ENCODE measurements at places on chromosomes 3 and 15.

DNA sequence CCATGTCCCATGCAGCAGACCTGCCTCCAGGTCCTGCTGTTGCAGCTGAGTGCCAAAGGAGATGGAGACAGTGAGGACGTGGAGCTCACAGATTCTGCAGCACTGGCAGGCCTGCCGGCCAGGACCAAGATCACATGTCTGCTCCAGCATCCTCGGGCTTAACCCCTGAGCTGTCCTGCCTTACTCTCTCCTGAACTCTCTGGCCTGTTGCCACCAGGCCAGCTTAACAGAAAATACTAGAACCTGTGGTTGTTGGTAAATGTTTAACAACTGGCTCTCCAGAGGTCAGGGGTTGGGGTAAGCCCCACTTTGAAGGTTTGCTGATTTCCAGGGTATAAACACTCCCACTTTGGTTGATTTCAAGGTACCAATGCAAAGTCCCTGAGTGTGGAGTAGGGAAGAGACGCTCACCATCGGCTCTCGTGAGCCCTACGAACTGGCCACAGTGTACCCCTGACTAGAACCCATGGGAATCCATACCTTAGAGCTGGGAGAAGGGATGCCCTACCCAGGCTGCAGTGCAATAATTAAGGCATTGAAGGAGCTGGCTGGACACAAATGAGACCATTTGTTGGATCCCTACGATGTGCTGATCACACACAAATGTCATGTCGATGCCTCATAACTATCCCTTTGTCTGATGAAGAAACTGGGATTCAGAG is 147.9 kb downstream of the OR4M2 start:
- no peak for DNase-seq

- DNase-seq = no peak
Observed at GRCh38 chr3:19811689-19812088, 122.3 kb downstream of the EFHB start.

DNA sequence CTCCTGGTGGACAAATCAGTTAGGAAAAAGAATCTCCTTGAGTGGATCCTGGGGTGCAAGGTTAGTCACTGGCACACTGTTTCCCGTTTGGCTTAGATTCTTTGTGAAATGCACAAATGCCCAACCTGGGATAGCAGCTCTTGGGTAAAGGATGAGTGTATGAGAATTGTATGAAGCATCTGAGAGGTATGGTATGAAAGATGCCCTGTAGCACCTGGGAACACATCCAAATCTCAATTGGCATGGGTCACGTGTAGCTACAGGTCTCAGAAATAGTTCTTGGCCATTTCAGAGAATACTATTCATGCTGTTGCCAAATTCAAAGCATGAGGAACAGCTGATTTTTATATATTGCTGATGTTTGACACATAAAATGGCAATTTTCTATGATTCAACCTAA is 84.3 kb downstream of the KCNH8 start:
- DNase-seq = no peak

GRCh38 chr15:90889313-90889730 is 5.0 kb downstream of the FES start:
- no peak for DNase-seq

GRCh38 chr15:70340494-70340870 is 242.8 kb upstream of the TLE3 start:
- no peak for DNase-seq
